ENCODE measurements at places on chromosomes 3 and 15. TPM values are rescaled to one million over a fixed set of nuclear protein-coding genes. Genes with fewer than 3 reads are reported as not detected.

The SEMA3B gene
- polyA plus RNA-seq: 7.8 TPM

The SLC2A2 gene
- polyA plus RNA-seq: not detected

The AP3B2 gene
- polyA plus RNA-seq: 2.8 TPM

The IQCF5 gene
- polyA plus RNA-seq: not detected

The DUOXA2 gene
- polyA plus RNA-seq: 39.1 TPM

The SNTN gene
- polyA plus RNA-seq: not detected

The TMEM44 gene
- polyA plus RNA-seq: 7.3 TPM
